ENCODE measurements at places on chromosomes 11 and 22. TPM values are rescaled to one million over a fixed set of nuclear protein-coding genes. Genes with fewer than 3 reads are reported as not detected.

PHLDA2 gene
- total RNA-seq: 5.1 TPM

DNA sequence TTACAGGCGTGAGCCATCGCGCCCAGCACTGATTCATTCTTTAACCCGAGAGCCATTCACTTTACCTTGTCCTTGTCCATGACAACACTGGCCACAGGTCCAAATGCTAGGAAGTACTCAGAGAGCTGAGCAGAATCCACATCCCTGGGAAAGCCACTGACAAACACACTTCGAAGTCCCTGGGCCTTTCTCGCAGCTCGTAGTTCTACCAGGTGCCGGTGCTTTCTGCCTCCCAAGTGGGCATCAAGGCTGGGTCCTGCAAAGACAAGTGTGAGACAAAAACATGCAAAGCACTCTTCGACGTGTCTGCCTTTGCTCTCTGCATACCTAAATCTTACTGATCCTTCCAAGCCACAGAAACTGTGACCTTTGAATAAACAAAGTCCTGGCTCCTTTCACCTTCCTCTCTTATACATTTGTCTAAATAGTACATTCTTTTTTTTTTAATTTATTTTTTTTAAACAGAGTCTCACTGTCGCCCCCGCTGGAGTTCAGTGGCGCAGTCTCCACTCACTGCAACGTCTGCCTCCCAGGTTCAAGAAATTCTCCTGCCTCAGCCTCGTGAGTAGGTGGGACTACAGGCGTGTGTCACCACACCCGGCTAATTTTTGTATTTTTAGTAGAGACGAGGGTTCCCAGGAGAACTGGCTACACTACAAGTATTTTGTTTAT is 2.2 kb downstream of the TUT1 start:
- no peaks in the 10 kb centered on the region for H3K27me3 ChIP-seq
- no peak for DNase-seq
- no peaks in the 10 kb centered on the region for H3K4me1 ChIP-seq
- no peak overlapping the region for H3K27ac ChIP-seq
- H3K4me3 ChIP-seq: no peak overlapping the region

GRCh38 chr11:93100211-93100610 is 97.6 kb downstream of the SLC36A4 start:
- no peaks in the 10 kb centered on the region for H3K27me3 ChIP-seq
- H3K27ac ChIP-seq: no peak overlapping the region
- H3K4me1 ChIP-seq: peaks cover 3% of the 10 kb centered on the region
- DNase-seq: no peak
- no peak overlapping the region for H3K4me3 ChIP-seq
- H3K36me3 ChIP-seq: peaks cover 2% of the 10 kb centered on the region

- DNase-seq: no peak
- no peaks in the 10 kb centered on the region for H3K4me1 ChIP-seq
- no peak overlapping the region for H3K27ac ChIP-seq
- no peak overlapping the region for H3K4me3 ChIP-seq
- no peaks in the 10 kb centered on the region for H3K27me3 ChIP-seq
- no peaks in the 10 kb centered on the region for H3K36me3 ChIP-seq
Observed at GRCh38 chr11:2314525-2315394, 12.9 kb downstream of the TSPAN32 start.

DNA sequence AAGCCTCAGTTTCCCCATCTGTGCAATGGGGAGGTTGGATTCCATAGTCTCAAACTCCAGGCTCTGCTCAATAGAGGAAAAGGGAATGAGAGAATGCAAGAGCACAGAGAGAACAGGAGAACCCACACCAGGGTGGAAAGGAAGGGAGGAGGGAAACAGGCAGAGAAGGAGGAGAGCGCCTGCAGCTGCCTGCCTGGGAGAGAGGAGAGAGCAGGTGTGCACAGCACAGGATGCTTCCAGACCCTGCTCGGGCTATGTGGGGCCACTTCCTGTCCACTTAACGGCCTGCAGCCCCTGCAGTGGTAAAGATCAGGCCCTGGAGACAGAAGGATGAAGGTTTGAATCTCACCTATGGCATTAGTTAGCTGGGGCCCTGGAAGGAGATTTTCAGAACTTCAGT is 12.3 kb downstream of the LRRC32 start:
- H3K36me3 ChIP-seq: no peaks in the 10 kb centered on the region
- H3K27me3 ChIP-seq: no peaks in the 10 kb centered on the region
- DNase-seq: peak; percentile 34
- H3K4me3 ChIP-seq: no peak overlapping the region
- no peak overlapping the region for H3K27ac ChIP-seq

- H3K4me3 ChIP-seq: no peak overlapping the region
- no peak overlapping the region for H3K27ac ChIP-seq
Observed at GRCh38 chr11:130206141-130206540, 46.6 kb downstream of the ST14 start.

GRCh38 chr11:133520707-133521106 is 11.6 kb downstream of the OPCML start:
- DNase-seq: no peak
- no peaks in the 10 kb centered on the region for H3K27me3 ChIP-seq
- no peaks in the 10 kb centered on the region for H3K36me3 ChIP-seq
- no peak overlapping the region for H3K27ac ChIP-seq
- H3K4me3 ChIP-seq: no peak overlapping the region

- H3K27me3 ChIP-seq: peaks cover 22% of the 10 kb centered on the region
- DNase-seq: peak; percentile 42
- no peaks in the 10 kb centered on the region for H3K36me3 ChIP-seq
- no peak overlapping the region for H3K27ac ChIP-seq
- no peaks in the 10 kb centered on the region for H3K4me1 ChIP-seq
Observed at GRCh38 chr22:23068096-23068831, 2.1 kb upstream of the GNAZ start.

GRCh38 chr11:36273110-36273509 is 16.1 kb downstream of the COMMD9 start:
- H3K4me1 ChIP-seq: peaks cover 5% of the 10 kb centered on the region
- no peak overlapping the region for H3K4me3 ChIP-seq
- no peak overlapping the region for H3K27ac ChIP-seq
- H3K36me3 ChIP-seq: peaks cover 42% of the 10 kb centered on the region

MTA2 gene
- 131 TPM for total RNA-seq

GUCY1A2 gene
- 3.7 TPM for total RNA-seq

DNA sequence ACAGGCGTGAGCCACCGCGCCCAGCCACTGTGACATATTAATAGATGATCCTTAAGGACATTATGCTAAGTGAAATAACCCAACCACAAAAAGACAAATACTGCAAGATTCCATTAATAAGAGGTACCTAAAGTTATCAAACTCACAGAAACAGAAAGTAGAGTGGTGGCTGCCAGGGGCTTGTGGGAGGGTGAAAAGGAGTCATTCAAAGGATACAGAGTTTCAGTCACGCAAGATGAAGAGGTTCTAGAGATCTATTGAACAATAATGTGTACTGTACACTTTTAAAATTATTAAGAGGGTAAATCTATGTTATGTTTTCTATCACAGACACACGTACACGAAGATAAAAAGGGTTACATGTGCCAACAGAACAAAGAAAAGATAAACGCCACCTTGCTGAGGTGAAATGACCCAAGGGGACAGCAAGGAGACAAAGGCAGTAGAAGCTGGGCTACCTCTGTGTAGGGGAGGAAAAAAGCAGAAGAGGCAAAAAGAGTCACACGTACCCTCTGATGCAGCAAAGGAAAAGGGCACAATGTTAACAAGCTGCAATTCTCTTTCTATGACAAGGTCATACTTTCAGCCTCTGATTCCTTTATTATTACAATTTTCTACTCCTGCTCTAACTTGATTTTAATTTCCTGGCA is 65.3 kb downstream of the AMBRA1 start:
- no peak for DNase-seq
- no peaks in the 10 kb centered on the region for H3K4me1 ChIP-seq
- peaks cover 28% of the 10 kb centered on the region for H3K36me3 ChIP-seq
- no peak overlapping the region for H3K4me3 ChIP-seq
- H3K27me3 ChIP-seq: no peaks in the 10 kb centered on the region

ZBTB16 gene
- total RNA-seq: 2.8 TPM

GRCh38 chr22:27800250-27801201 is 1.0 kb downstream of the MN1 start:
- peak; percentile 80 for DNase-seq
- no peaks in the 10 kb centered on the region for H3K4me1 ChIP-seq
- H3K4me3 ChIP-seq: peak overlapping the region; percentile 83
- no peaks in the 10 kb centered on the region for H3K36me3 ChIP-seq
- peaks cover 71% of the 10 kb centered on the region for H3K27me3 ChIP-seq

GRCh38 chr11:3929232-3929631 is 73.8 kb downstream of the STIM1 start:
- H3K27me3 ChIP-seq: no peaks in the 10 kb centered on the region
- H3K4me3 ChIP-seq: no peak overlapping the region
- no peak overlapping the region for H3K27ac ChIP-seq
- no peak for DNase-seq
- H3K4me1 ChIP-seq: no peaks in the 10 kb centered on the region

GAL gene
- 220 TPM for total RNA-seq

DNA sequence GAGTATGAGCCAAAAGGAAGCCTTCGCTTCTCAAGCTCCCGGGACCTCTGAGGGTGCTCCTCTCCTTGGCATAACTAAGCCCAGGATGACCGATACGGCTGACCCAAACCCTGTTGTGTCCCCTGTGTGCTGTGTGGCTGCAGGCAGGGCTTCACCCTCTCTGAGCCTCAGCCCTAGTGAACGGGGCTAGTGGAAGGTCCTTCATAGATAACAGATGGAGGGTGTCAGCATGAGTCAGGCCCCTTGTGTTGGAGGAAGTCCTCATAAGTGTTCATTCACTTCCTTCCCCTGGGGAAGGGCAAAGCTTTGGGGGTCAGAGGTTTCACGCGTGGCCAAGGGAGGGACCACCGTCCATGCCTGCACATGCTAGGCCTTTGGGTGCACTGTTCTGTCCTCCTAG is 21.5 kb downstream of the SHISAL1 start:
- H3K27me3 ChIP-seq: no peaks in the 10 kb centered on the region
- no peak overlapping the region for H3K27ac ChIP-seq
- no peaks in the 10 kb centered on the region for H3K4me1 ChIP-seq
- H3K36me3 ChIP-seq: no peaks in the 10 kb centered on the region
- DNase-seq: no peak

GRCh38 chr22:41582694-41583093 is 6.9 kb downstream of the PMM1 start:
- H3K4me3 ChIP-seq: no peak overlapping the region
- peaks cover 21% of the 10 kb centered on the region for H3K36me3 ChIP-seq
- H3K27ac ChIP-seq: no peak overlapping the region
- no peak for DNase-seq

TAGLN gene
- 405 TPM for total RNA-seq

DNA sequence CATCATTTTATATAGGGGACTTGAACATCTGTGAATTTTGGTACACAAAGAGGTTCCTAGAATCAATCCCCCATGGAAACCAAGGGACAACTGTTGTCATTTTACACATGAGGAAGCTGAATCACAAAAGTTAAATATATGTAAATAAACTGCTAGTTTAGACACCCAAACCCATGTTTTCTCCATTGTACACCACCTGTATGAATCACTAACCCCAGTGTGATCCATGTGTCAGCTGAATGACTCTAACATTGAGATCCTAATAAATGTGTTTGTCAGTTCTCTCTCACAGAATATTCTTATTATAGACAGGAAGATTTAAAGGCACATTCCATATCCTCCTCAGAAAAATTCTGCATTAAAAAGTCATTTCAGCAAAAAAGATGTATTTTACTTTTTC is 83.3 kb downstream of the ATG16L2 start:
- no peaks in the 10 kb centered on the region for H3K4me1 ChIP-seq
- H3K27me3 ChIP-seq: no peaks in the 10 kb centered on the region
- DNase-seq: no peak
- no peak overlapping the region for H3K4me3 ChIP-seq
- H3K27ac ChIP-seq: no peak overlapping the region

DNA sequence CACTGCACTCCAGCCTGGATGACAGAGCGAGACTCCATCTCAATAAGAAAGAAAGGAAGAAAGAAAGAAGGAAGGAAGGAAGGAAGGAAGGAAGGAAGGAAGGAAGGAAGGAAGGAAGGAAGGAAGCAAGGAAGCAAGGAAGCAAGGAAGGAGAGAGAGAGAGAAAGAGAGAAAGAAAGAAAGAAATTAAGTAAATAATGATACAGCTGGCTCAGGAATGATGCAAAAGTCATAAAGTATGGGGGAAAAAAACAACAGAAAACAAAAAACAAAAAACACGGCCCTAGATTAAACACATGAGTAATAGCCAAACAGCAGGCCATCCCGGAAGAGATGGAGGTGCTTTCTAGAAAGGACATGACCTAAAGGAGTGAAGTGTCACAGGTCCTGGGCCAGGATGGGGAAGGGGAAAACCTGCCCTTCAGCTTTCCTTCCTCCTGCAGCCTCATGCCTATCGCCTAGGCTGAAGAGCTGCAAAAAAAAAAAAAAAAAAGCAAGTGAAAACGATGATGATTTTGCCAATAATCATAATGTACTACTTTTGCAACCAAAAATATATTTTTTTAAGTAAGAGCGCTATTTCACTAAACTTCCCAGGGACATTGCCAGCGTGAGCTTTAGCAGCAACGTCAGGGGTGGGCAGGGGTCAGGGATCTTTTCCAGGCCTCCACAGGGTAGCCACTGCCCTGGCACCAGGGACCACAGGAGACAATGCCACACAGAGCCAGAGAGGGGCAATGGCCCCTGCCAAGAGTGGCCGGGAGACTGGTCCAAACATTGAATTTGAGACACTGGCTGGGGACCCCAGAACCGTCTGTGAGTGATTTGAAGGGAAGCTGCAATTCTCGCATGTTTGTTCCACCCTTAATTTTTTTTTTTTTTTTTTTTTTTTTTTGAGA is 28.2 kb upstream of the TMPRSS4 start:
- no peak overlapping the region for H3K27ac ChIP-seq
- no peak overlapping the region for H3K4me3 ChIP-seq
- no peaks in the 10 kb centered on the region for H3K36me3 ChIP-seq
- no peak for DNase-seq
- H3K4me1 ChIP-seq: no peaks in the 10 kb centered on the region

CRACR2B gene
- 26.5 TPM for total RNA-seq

DNA sequence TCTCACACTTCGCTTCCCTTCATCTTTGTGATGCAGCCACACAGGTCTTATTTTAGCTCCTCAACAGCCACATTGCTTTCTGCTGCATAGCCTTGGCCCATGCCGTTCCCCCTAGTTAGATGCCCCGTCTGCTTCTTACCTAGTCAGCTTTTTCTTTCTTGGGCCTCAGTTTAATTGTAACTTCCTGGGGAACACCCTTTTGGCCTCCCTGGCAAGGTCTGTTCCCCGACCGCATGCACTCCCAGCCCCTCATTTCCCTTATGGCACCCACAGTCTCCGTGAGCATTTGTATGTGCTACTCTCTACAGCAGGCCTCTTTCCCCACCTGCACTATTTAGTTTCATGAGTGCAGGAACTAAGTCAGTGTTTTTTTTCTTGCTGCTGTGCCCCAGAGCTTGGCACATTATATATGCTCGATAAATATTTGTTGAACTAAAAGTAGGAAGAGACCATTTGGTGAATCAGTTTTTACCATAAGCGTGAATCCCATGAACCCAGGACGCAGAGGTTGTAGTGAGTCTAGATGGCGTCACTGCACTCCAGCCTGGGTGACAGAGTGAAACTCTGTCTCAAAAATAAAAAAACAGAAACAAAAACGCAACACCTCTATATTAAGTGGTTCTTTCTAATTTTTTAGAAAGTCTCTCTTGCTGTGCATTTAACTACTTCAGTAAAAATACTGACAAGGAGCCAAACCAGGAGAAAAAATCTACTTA is 38.5 kb downstream of the TNRC6B start:
- DNase-seq: no peak
- H3K36me3 ChIP-seq: peaks cover 7% of the 10 kb centered on the region
- H3K27me3 ChIP-seq: no peaks in the 10 kb centered on the region
- peaks cover 21% of the 10 kb centered on the region for H3K4me1 ChIP-seq

Measured in endodermal cell (in vitro differentiated cells).